Activated CD4-positive, alpha-beta T cell treated with anti-CD3 and anti-CD28 coated beads, Interleukin-2, amount 50 U/mL, for 1 hour (primary cell): ENCODE measurements at places on chromosomes 3 and 15.
A peak's percentile ranks its signal among the peaks of the same experiment; 100 is the strongest.

- DNase-seq = no peak
Observed at GRCh38 chr3:81728766-81729544, 32.5 kb downstream of the GBE1 start.

DNA sequence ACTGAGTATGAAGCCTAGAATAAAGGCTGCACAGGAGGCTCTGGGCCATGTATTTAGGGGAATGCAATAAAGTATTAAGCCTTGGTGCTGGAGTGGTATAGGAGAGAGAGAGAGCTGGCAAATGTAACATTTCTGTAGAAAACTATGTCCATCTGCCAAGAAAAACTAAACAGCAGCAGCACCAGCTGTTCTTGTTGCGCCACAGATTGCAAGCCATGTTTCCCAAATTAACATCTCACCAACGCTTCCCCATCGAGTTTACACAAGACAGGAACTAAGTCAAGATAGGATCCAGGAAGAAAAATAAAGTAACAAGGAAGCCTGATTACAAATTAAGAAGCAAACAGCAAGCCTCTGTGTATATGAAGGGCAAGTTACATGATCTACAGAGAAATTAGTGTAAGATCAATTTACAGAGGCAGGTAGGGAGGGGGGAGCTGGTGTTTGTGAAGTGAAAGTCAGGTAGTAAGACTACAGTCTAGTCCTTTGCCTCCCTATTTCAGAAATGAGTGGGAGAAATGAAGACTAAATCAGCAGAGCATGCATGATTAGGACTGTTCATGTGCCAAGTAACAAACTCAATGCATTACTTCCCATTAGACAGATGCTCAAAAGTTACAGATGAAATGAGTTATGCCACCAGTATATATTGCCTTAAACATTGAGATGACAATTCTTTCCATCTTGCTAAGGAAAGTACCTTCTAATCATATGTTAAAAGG, 900.5 kb downstream of the EPHA3 start:
- DNase-seq = no peak

DNA sequence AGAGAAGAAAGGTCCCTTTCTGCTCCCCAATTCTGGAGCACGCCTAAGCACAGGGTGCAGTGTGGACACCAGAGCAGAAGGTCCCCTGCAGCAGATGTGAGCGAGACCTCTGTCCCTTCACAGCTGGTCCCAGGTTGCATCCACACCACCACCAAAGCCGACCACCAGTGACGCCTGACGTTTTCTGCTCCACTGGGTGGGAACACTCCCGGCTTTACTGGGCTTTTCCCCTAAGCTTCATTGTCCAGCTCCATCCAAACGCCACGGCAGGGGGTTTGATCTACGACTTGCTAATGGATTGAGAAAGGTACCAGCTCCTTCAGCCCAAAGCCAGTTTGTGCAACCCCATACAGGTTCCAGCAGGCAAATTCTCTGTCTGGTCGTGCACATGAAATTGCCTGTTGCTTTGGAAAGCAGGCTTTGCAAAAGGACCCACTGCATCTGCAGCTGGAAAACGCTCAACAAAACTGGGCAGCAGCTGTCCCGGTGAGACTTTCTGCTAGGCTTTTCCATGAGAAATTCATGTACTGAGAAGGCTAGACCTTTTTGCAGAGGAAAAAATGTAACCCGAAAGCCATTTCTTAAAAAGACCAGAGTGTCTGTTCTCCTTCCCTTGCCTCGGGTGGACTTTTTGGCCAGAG, 31.1 kb downstream of the ADAMTS17 start:
- no peak for DNase-seq

DNA sequence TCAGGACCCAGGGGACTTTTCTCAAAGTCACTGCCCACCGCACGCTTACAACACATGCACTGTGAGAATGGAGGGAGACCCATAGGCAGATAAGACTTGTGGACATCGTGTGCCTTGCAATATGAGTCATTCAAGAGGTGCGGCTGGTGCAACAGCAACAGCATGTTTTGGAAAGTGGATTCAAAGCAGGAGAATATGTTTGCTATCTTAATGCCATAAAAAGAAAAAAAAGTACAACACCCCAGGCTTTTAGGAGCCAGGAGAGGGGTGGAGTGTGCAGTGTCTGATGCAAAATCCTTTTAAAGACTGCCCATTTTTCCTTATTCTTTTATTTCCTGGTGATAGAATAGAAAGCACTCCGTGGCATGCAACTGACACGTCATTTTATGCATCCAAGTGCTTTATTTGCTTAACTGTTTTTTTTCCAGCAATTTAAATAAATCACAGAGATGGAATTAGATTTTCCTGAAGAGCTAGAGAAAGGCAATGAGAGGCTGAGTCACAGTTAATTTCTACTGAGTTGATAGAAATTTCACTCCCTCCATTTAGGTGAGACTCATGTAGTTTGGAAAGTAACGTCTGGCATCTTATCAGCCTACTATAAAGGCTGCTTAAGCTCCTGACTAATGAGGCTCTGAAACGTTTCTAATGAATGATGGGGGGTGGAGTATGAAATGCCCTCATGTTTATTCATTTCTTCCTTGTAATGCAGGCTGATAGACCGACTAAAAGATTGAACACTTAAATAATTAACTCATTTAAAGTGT, 96.4 kb downstream of the NSUN3 start:
- no peak for DNase-seq

GRCh38 chr3:183158551-183159006, 4.0 kb downstream of the LAMP3 start:
- no peak for DNase-seq

GRCh38 chr3:22907161-22907780, 295.9 kb upstream of the UBE2E2 start:
- DNase-seq = no peak

DNA sequence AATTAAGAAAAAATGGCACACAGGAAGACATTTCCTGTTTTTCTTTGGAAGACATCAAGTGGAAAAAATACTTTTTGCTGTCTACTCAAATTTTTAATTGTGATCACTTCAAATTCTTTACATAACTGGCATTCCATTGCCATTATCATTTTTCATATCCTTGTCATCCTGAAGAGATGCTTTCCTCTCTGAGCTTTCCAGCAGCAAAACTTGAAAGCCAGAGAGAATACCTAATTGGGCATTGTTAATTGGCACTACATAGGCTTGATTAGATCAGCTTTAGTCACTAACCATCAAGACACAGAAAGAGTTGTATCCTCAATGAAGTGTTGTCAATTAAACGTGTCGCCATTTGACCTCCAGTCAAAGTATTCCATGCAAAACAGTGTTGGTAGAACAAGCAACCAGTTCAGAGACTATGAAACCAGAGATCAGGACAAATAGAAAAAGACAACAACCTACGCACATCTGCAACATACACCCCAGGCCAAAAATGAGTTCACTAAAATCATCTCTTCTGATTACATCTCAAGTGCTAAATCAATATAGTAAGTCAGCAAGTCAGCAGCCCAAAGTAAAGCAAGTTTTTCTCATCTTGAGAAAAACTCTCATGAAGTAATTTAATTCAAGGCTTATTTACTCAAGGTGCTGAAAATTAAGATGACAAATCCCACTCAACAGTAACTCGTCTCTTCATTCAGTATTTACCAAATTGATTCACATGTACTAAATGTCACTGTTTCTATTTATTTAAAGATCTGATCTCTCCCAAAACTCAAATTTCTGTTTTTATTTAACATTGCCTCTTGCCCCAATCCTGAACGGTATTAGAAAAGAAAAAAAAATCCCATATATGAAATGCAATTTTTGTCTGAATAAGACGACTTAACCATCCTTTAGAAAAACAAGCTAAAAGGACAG, 123.0 kb downstream of the SUCLG2 start:
- DNase-seq = no peak

- DNase-seq = no peak
Observed at GRCh38 chr3:135865553-135865952, 100.0 kb upstream of the PPP2R3A start.

GRCh38 chr15:51775967-51776816, 24.8 kb downstream of the TMOD2 start:
- DNase-seq = peak; percentile 47
